ENCODE measurements at places on chromosomes 4 and X.
A peak's percentile ranks its signal among the peaks of the same experiment; 100 is the strongest.

DNA sequence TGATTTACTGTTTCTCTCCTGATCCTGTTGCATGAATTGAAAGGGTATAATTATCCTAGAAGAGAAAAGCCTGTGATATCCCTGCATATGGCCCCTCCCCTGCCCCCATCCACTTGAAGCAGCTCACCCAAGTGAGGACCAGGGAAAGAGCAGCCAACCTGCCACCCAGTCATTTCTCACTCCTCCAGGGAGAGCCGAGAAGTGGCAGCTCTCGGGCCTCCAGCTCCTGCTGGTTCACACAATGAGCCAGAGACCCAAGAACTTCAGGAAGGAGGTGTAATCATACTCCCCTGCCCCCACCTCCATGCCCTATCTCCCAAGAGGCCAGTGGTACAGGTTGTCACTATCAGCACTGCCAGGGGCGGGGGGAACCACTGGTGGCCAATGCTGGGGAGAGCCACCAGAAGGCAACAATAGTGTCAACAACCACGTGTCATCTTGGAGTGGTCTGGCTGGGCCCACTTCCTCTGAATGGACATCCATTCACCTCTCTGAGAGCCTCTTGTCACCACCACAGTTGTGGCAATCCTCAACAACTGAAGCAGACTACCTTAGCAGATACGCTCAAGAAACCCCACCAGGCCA lies 42.9 kb downstream of the APOO start:
- no peak for DNase-seq

- no peak for DNase-seq
These were observed 295.1 kb downstream of the INPP4B start for GRCh38 chr4:142550965-142551364.

DNA sequence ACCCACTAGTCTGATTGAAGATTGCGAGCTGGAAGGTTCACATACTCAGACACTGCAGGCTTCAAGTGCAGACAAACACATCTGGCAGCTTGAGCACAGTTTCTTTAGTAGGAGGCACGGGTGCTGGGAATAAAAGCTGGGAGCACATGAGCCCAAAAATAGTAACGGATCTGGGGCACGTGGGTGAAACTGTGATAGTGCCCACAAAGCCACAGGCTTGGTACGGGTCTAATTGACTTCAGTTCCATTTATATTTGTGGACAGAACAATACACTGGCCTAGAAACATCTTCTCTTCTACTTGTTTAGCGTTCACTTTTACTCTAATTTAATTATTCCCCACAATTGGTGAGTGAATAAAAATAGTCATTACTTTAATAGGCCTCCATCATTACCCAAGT lies 2370.7 kb downstream of the PCDH7 start:
- no peak for DNase-seq

GRCh38 chrX:120029354-120029753 lies 48.1 kb downstream of the RHOXF2B start:
- no peak for DNase-seq

GRCh38 chr4:28686618-28687017 lies 1826.0 kb downstream of the STIM2 start:
- peak; percentile 1 for DNase-seq

DNA sequence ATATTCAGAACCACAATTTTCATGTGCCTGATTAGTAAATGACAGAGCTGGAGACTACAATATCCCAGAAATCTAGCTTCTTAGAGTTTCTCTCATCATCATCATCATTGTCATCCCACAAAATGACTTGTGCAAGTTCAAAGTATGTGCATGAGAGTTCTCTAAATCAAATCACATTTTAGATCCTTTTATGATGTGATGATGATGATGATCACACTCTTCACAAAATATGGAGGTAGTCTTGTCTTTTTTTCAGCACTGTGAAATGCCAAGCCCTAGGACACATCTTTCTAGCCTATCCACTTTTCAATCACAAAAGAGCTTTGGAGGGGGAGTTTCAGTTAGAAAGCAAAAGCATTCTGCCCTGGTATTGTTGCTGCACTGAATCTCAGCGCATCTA lies 7.4 kb downstream of the MBNL3 start:
- DNase-seq, result no peak

DNA sequence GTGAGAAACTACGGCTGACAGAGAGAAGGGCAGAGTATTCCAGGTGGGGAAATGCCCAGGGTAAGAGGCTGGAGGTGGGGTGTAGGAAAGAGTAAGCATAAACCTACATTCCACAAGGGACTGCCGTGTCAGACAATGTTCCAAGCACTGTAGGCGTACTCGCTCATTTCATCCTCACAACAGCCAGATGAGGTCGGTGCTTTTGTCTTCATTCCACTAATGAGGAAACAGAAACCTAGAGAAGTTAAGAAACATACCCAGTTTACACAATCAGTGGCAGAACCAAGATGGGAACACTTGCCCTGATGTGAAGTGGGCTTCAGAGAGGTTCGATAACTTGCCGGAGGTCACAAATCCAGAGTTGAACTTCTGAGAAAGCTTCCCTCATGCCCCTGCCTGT lies 4.6 kb downstream of the SASH3 start:
- no peak for DNase-seq

DNA sequence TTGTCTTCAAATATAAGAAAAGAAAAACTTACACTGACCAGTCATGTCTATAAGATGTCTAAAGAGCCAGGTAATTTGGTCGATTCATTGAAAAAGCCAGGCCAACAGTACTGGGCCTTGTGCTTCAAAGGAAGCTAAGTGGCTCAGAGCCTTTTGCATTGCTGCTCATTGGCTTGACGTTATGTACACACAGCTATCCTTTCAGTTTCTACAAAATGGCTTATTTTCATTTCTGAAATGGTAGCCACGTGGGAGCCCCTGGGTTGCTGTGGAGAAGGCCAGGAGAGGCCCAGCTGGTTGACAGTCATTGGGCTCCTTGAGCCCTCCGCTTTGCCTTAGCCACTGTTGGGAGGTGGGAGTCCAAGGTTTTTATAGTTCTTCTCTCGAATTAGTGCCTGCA lies 199.1 kb upstream of the CXorf66 start:
- DNase-seq, result no peak

DNA sequence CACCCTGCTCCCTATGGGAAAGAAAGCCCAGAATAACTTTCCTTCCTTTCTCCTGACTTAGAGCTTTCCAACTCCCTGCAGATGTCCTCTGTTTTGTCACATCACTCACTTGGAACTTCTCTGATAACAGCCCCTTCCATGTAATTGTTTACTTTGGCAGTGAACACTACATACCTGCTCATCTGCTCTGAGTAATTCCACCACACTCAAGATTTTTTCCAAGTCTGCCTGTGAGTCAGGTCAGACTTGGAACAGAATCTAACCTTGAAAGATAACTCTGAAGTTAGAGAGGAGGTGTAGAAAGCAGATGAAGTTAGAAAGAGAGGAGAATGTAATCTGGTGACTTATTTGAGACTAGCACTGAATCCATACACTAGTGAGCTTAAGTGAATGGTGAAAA lies 7.4 kb downstream of the MAGEB10 start:
- no peak for DNase-seq

DNA sequence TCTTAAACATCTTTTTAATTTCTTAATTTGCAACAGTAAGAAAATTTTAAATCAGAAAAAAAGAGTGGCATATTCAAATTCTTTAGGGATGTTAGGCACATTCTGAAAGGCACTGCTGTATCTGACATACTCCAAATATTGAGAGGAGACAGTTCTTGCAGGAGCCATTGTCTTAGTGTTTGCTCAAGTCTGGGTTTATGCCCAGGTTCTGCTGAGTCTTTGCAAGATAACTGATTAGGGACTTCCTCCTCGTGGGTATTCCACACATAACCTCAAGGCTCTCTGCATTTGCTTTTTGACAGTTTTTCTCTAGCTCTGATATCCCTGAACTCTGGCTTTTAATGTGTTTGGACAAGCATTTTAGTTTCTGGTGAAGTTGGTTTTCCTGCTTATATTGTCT lies 52.6 kb downstream of the RPS3A start:
- no peak for DNase-seq

DNA sequence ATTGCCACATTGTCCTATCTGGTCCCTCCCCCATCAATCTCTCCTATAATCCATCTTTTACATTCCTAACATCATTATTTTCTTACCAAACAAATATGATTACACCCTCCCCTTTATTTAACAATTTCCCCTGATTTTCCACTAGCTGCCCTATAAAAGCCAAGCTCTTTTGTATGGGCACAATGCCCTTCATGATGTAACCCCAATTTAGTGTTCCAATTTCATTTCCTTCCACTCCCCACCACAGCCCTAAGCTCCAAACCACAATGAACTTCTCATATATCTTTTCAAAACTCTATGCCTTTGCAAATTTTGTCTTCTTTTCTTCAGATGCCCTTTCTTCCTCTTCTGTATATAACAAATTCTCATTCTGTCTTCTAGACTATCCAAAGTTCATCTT lies 39.5 kb upstream of the PTPN13 start:
- DNase-seq, result no peak

- DNase-seq, result no peak
These were observed 9.2 kb upstream of the GYG2 start for GRCh38 chrX:2819345-2820135.

DNA sequence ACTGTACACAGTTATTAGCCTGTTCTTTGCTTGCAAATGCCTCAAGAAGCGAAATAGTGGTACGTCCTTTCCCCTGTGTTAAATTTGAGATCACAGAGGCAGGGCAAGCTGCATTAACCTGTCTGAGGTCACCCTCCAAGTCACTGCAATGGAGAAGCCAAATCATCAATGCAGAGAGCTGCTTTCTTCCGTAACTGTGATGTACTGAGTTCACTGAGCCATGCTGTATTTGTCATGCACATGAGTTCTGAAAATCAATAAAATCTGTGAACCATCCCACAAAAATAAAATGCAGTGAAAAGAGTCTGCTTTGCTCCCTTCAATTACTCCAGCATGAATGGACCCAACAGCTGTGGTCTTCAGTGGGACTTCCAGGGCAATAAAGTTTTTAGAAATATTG lies 393.5 kb downstream of the KCNIP4 start:
- no peak for DNase-seq

DNA sequence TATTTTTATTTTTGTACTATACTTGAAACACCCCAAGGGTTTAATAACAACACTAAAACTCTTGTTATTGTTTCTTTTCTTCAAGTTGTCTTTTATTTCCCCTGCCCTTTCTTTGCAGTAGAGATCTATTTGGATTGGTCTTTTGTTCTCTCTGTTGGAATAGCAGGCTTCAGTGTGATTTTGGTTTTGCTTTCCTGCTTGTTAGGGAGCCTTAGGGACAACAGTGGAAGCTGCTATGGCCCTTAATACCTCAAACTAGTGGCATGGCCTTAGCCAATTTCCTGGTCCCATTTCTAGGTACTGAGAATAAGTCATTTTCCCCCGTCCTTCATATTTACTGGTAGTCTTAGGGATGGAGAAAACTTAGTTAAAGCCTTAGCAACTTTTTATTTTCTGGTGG lies 535.4 kb upstream of the NDST4 start:
- no peak for DNase-seq

DNA sequence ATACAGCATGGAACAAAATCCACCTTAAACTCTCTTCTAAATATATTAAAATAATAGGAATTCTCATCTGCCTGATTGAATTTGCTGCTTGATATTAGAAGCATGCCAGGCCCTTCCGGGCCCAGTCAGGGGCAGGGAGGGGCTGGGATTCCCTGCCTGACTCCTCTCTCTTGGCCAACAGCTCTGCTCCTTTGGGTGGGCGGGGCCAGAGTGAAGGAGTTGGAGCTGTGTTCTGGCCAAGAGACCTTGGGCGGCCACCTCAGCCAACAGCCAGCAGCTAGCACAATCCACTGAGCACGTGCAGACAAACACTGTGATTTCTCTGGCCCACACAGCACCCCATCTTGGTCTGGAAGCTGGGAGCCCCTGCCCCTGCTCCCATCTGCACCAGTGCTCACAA lies 140.3 kb downstream of the PJA1 start:
- DNase-seq, result no peak

- DNase-seq, result no peak
These were observed 183.8 kb downstream of the PTTG2 start for GRCh38 chr4:38144031-38144430.

DNA sequence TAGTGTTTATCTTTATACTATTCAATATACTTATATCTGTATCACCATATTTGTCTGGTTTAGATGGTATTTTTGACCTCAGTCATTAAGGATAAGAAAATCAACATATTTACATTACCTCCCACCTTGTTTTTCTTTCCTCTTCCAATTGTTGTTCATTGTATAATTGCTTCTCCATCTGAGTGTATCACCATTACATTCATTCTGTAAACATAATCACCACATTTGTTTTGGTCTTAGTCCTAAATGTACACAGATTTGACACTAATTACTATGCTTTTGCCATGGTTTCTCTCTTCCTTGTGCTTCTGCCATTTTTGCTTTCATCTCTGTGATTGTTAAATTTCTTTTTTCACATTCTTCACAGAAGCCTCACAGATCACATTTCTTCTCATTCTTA lies 12.7 kb downstream of the ARMCX6 start:
- no peak for DNase-seq
